ENCODE measurements at places on chromosomes 5 and 9. TPM values are rescaled to one million over a fixed set of nuclear protein-coding genes. Genes with fewer than 3 reads are reported as not detected.

DNA sequence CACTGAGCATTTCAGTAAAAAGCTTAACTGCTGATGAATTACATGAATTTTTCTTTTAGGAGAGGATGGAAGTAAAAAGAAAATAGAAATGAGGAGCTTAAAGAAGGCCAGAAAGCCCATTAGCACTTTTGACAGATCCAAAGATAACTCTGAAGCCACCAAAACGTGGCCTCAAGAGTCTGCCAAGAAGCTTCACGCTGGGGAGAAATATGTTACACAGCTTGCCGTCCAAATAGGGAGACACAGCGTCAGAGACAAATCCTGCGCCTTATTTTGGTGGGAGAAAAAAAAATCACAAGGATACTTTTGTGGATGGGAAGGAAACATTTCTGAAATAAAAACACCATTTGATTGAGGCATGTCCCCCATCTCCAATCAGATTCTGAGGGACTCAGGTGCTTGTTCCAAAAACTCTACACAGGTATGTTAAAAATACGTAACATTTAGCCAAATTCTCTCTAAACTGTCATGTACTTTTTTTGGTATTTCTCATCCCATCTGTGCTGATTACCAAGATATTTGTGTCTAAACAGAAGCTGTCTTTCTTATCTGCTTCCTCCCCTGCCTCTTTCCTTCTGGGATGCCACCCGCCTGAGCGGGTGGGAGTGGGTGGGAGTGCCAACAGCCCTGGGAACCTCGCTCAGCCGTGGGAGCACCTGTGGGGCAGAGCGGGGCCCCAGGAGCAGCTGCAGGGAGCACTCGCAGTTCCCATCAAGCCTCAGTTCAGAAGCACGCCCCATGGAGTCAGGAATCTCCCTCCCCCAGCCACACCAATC, 275.5 kb downstream of the DENND1A start:
- no peak for DNase-seq

Gene SPEF2
- total RNA-seq = 2.4 TPM

GRCh38 chr5:145685417-145685816, 149.7 kb downstream of the PRELID2 start:
- DNase-seq = no peak

DNA sequence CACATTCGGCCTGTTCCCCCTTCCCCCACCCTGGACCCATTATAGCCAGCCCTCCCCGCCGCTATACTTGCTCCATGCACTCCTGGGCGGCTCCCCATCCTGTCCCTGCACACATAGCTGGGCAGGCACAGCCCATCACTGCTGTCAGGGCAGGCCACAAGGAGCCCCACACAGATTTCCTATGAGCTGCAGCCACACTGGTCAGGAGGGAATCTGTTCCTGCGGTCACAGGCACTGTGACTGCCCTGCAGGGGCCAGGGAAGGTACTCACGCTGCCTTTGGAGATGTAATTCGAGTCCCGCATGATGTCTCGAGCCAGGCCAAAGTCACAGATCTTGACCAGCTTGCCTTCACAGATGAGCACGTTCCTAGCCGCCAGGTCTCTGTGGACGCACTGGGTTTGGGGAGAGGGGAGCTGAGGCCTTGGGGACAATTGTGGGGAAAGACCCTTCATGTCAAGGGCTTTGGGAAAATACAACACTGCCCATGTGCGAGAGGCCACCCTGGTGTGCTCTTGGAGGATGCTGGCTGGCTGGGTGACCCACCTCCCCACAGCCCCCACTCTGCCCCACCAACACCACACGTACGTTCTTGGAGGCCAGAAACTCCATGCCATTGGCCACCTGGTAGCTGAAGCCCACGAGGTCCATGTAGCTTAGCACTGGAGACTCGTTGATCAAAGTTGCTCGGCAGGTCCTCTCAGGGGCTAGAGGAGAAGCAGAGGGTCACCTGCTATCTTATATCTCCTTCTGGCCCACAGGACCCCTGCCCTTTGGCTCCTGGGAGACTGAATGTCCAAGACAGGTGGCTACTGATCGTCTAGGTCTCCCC, 34.5 kb upstream of the CSF1R start:
- DNase-seq = no peak

- DNase-seq = no peak
Measured at GRCh38 chr5:141362719-141363118, 1.2 kb upstream of the PCDHGA5 start.

Gene KIF12
- total RNA-seq = not detected

- DNase-seq = no peak
Measured at GRCh38 chr9:111630182-111630963, 761 bp upstream of the DNAJC25 start.

DNA sequence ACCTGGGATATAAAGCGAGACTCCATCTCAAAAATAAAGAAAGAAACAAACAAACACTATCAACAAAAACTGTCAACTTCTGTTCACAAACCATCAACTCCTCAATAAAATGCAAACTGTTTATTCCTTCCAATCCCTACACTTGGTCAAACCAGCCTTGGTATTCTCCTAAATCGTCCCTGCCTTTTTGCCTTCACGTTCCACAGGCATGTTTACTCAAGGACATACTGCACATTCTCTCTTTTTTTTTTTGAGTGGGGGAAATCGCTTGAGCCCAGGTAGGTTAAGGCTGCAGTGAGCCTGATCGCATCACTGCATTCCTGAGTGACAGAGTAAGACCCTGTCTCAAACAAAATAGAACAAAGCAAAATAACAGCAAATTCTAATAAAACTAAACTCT, 13.0 kb downstream of the UBAP2 start:
- DNase-seq = no peak

GRCh38 chr5:179318221-179318955, 26.9 kb downstream of the ADAMTS2 start:
- DNase-seq = no peak

Gene DIRAS2
- not detected for total RNA-seq

Gene PCDHB11
- total RNA-seq = not detected

DNA sequence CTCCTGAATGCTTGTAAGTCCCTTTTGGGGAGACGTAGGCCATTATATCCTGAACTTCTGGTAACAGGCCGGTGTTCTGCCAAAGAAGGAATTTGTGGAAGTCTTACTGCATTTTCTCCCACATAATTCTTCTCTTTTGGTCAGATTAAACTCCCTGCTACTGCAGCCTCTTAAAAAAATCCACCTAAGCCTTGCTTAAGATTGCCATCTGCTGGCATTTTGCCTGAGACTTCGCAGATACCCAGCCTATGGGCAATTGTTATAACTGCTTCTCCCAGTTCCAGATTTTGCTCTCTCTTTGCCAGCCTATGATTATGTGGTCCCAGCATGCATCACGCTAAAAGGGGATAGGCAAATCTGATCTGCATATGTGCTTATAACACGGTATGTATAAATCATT, 391.6 kb upstream of the CHD1 start:
- no peak for DNase-seq

DNA sequence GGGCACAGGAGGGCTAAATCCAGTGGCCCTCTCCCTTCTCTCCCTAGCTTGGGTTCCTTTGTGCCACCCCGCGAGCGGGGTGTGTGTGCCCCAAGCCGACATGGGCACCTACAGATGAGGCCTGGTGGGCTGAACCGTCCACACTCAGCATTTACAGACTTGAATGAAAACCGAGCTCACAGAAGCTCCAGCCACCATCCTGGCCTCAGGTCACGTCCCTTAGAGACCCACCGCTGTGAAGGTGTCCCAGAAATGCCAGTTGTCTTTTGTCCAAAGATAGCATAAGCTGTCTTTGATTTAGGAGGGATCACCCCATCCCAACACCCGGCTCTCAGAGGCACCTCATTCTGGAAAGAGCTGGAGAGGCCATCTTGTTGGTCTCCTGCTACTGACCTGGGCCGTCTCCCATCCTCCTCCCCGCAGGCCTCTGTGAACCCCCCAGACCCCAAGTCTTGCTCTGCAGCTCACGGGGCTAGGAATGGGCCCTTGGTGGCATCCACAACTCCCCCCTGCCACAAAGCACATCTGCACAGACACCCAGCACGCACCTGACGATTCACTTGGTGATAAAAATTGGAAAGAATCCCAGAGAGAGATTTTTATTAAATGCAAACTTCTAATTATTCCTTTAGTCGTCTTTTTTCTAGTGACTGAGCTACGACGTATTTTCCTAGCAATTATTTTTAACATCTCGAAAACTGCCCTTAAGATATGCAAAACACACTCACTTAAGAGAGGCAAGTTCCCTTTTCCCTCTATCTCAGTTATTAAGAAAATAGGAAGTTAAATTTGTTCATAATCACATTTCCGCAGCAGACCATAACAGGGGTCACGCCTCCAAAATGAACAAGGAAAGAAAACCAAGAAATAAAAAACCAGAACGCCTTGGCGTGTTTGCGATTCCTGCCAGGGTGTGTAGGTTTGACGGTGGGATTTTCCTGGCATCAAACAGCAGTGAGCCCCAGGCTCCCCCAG, 80.5 kb upstream of the LMX1B start:
- no peak for DNase-seq

GRCh38 chr5:154223320-154223719, 32.8 kb downstream of the GALNT10 start:
- no peak for DNase-seq
